ENCODE measurements at places on chromosomes 7 and 10.
A peak's percentile ranks its signal among the peaks of the same experiment; 100 is the strongest.

- DNase-seq: no peak
Observed at GRCh38 chr7:124457841-124458240, 307.8 kb downstream of the GPR37 start.

- no peak for DNase-seq
Observed at GRCh38 chr10:36366843-36367242, 724.7 kb upstream of the FZD8 start.

GRCh38 chr10:125054669-125055268 lies 105.6 kb downstream of the CTBP2 start:
- no peak for DNase-seq

DNA sequence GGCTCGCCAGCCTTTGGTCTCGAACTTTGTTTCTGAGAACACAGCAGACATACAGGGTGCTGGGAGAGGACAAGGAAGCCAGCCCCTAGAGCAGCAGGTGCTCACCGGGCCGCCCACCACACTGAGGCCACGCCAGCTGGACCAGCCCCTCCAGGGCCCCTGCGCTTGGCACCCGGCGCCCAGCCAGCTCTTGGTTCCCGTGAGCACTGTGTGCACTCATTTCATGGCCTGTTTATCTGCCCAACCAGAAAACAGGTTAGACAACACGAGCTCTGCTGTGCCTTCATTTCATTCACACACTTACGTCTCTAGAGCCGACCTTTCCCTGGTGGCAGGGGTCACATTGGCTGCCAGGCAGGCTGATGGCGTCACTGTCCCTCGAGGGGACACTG lies 104.0 kb downstream of the CYTH3 start:
- no peak for DNase-seq

DNA sequence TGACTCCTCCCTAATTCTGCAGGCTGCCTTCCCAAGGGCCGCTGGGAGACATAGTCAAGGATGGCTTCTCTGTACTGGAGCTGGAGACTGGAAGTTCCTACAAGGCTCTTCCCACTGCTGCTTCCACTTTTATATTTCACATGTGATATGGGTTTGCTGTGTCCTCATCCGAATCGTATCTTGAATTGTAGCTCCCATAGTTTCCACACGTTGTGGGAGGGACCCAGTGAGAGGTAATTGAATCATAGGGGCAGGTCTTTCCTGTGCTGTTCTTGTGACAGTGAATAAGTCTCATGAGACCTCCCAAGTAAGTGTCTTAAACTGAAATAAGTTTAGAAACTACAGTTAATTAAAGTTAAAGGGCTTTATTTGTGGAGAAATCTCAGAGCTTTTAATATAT lies 47.0 kb upstream of the BICC1 start:
- DNase-seq: no peak

- peak; percentile 25 for DNase-seq
Observed at GRCh38 chr10:133079836-133080682, 7.7 kb upstream of the ADGRA1 start.

DNA sequence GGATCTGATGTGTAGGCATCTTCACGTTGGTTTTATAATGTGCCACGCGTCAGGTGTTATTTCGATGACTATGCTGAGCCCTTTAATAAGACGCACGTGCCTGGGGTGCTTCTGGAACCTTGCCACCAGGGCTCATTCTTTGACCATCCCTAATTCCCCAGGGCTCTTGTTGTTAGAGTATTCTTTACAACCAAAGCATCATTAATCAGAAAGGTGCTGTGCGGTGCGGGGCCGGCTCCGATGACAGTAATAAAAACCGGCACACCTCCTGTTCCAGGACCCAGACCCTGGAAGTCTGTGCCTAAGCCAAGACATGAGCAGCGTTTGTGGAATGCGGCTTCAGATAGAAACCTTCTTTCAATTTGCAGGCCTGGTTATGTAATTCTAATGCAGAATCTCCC lies 58.4 kb downstream of the MGMT start:
- peak; percentile 84 for DNase-seq

- no peak for DNase-seq
Observed at GRCh38 chr7:10684606-10685005, 289.1 kb upstream of the PHF14 start.

DNA sequence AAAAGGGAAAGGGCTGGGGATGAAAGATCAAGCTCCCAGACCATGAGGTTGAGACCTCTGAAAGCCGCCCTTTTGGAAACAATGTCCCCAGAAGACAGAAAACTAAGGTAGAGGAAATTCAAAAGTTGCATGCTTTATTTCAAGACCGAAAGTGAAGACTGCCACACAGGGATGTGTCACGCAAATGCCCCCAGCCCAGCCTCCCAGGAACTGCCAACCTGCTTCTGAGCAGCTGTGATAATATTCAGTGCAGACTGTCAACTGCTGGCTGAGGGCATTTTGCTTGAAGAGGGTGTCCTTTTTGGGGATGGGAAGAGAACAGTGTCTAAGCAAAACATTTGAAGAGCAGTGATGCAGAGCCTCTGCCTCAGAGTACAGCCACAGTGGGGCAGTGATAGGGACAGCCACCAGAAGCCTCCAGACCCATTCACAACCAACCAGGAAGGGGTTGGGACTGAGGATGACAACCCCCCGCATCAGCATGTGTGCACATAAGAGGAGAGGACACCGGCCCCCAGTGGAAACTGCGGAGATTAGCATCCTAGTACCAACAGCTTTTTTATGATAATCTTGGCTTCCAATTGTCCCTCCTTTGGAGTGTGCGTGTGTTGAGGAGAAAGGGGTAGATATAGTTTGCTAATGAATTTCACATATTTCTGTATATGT lies 34.7 kb upstream of the NFE2L3 start:
- no peak for DNase-seq

- DNase-seq: no peak
Observed at GRCh38 chr10:3792710-3793219, 7.8 kb upstream of the KLF6 start.

GRCh38 chr10:97903128-97904017 lies 53.7 kb downstream of the GOLGA7B start:
- no peak for DNase-seq

Data from RWPE1 (cell line).